ENCODE measurements at places on chromosomes 3 and 15.

- DNase-seq: no peak
Observed at GRCh38 chr3:105152987-105153386, 213.7 kb upstream of the ALCAM start.

DNA sequence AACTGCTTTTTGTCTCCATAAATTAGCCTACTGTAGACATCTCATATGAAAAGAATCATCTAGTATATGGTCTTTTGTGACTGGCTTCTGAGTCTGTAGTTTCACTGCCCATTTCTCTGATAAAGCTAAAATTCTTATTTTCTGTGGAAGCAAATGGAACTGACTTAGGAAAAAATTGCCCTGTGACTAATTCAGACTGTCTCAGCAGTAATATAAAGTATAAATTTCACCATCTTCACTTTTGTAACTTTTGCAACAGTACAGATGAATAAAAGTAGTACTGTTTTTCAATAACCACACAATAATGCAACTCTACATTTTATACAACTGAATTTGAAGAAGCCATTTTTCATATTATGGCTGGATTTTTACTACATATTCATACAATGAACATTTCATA lies 104.1 kb downstream of the TBC1D5 start:
- no peak for DNase-seq

DNA sequence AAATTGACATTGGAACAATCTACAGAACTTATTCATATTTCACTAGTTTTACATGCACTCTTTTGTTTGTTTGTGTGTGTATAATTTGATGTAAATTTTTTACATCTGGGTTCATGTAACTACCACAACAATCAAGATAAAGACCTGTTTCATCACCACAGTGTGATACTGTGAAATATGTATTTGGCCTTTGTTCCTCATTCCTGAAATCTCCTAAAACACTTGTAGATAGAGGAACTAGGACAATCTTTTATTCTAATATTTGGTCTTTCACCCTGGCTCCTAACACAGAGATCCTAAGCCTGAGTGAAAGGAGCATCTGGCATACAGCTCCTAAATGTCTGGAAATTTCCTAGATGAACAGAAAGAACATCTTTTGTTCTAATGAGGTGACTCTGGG lies 155.0 kb upstream of the GPR149 start:
- no peak for DNase-seq

DNA sequence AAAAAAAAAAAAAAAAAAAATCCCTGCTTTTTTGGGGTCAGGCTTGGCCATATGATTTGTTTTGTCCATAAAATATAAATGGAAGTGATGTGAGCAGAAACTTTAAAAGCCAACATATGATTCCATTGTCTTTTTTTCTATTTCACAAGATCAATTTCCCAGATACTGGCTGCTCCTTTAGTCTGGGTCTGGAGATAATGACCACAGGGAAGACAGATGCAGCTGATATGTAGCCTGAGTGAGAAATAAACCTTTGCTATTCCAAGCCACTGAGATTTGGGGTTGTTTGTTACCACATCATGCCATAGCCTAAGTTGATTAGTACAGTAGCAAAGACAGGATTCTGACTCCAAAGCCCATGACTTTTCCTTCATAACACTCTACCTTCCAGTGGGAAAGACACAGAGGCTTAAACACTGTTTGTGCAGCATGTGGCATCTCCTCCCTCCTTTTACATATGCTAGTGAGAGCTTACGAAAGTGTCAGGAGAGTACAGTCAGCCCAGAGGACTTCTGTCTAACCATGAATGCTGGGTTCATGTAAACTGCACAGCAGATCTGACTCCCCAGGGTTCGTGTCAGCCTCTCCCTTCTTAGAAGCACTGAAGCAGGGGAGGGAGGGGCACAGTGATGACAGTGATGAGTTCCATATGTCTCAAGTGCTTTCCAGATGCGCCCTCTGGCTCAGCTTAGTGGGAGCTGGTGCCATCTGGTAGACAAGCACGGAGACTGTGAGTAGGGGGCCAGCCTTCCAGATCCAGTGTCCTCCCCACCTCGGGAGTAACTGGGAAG lies 36.7 kb upstream of the SLC7A14 start:
- DNase-seq: peak; percentile 20

DNA sequence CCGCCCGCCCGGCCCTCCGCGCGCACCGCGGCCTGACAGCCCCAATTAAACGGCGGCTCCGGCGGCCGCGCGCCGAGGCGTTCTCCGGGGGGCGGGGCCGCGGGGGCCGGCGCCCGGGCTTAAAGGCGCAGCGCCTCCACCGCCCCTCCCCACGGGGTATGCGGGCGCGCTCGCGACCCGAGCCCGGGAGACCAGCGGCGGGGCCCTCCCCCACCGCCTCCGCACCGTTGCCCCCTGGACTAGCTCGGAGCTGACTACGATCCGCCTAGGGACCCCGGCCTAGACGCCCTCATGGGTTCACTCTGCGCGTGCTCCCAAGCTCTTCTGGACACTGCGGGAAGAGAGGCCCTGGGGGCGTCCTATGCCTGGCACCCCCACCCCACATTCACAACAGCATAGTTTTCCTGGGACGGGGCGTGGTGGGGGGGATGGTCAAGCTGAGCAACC lies at the start of gene DUSP7:
DUSP7 (minus strand) TSS at position 51 of the 447 bp plus-strand sequence. CDS start 205 bp downstream, outside the sequence.
- peak; percentile 73 for DNase-seq

- no peak for DNase-seq
Observed at GRCh38 chr3:76307556-76307955, 522.2 kb upstream of the ZNF717 start.

- no peak for DNase-seq
Observed at GRCh38 chr3:114790752-114791151, 356.3 kb downstream of the ZBTB20 start.

DNA sequence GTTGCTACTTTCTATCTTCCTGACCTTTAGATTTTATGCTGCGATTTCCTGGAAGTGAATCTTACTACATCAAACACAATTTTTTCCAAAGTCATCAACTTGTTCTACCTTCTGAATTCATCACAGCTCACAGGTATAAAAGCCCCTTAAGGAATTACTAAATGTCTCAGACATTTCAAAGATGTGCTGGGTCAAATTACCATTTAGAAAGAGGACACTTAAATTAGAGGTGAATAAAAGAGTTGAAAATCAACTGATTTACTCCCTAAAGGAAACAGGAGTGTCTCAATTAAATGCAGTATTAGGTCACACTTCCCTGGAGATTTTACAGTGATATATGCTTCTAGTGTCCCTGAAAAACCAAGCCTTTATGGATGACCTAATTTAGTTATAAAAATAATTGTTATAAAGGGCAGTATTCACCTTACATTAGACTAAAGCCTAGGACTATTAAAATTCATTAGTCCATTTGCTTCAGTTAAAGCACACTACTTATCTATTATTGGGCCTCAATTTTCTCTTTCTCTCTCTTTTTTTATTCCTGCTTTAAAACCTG lies 128.8 kb downstream of the GMNC start:
- DNase-seq: no peak

GRCh38 chr3:71684757-71685386 lies 40.3 kb downstream of the EIF4E3 start:
- DNase-seq: no peak

DNA sequence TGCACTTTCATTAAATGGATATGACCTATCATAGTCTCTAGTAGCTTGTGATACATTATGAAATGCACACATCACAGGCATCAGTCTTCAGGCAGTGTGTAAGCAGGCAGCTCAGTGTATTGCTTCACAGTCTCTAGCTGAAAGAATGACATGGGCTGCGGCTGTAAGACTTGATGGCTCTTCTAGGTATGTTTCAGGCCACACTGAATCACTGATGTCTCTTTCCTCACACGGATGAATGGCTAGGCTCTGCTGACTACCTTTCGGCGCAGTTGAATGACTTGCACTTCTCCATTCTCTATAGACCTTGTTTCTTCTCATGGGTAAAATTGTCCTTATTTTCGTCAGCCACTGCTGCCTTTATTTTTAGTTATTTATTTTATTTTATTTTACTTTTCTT lies 15.4 kb downstream of the APH1B start:
- DNase-seq: no peak

DNA sequence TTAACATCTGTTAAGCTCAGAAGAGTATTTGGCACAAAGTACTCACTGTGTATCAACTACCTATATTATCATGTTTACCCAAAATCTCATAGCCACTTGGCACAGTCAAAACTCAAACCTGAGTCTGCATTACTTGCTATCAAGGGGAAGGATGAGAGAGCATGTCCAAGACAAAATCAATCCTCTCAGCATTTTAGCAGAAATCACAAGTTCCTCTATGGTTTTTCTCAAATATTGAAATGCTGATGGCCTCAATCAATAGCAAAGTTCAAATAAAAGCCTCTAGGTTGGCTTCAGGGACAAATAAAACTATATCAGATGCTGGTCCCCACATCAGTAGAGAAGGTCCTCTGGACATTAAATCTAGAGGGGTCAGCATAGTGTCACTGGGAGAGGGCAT lies 14.3 kb downstream of the TBC1D2B start:
- DNase-seq: no peak

GRCh38 chr3:187743195-187744141 lies 1.8 kb downstream of the BCL6 start:
- peak; percentile 55 for DNase-seq

DNA sequence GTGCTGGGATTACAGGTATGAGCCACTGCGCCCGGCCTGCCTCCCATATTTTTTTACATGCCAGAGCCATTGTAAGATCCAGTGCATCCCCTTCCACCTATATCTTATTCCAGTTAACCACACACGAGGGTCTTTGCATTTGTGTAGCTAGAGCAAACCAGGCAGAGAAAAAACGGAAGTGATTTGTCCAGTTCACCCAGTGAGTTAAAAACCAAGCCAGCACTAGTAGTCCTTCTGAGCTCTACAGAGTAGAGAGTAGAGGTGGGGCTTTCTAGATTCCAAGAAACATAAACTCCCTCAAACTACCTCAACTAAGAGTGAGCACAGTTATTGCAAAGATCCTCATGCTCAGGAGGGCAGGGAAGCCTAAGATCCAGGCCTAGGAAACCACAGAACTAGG lies 34.7 kb downstream of the TMEM158 start:
- no peak for DNase-seq

GRCh38 chr3:3806856-3807255 lies 7.6 kb downstream of the LRRN1 start:
- DNase-seq: no peak

DNA sequence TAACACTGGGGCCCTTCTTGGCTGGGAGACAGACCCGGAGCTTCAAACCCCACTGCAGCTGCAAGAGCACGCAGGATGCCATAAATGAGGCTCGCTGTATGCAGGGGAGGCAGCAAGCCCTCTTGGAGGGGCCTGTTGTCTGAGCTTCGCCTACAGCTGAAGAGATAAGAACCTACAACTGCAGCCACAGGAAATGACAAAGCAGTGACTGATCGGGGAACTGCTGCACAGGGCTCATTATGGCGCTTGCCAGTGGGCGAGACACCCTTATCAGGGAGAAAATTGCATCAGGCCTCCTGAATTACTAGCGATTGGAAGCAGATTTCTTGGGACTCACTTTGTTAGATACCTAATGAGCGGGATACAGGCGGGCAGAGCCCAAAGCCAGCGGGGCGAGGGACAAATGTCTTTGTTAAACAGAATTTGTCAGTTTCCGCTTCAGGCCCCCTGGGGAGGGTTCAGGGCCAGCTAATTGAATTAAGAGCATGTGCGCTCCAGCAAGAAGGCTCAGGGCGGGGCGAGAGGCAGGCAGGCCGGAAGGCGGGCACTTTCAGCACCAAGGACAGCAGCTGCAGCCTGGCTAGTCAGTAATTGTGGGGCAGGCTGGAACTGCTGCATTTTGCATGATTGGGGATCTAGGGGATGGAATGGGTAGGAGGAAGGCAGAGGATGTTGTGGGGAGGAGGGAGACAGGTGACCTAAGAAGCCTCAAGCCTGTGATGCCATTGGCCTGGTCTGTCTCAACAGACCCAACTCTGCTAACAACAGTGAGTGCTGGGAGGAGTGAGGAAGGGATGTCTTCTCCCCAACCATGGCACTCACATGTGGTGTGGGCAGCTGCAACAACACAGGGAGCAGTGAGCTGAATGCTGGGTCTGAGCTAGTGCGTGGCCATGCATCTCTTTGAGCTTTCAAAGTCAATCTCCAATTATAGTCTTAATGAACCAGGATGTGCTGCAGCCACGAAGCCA lies 55.3 kb downstream of the CCDC33 start:
- peak; percentile 90 for DNase-seq

- DNase-seq: no peak
Observed at GRCh38 chr3:28699283-28699682, 350.7 kb upstream of the AZI2 start.

GRCh38 chr15:73802431-73803041 lies 49.4 kb upstream of the INSYN1 start:
- no peak for DNase-seq

GRCh38 chr15:65087873-65088642 lies 11.5 kb downstream of the KBTBD13 start:
- DNase-seq: no peak
